ENCODE measurements at places on chromosomes 7 and 10.

GRCh38 chr10:121845044-121845784, 82.6 kb downstream of the ATE1 start:
- no peak for DNase-seq

DNA sequence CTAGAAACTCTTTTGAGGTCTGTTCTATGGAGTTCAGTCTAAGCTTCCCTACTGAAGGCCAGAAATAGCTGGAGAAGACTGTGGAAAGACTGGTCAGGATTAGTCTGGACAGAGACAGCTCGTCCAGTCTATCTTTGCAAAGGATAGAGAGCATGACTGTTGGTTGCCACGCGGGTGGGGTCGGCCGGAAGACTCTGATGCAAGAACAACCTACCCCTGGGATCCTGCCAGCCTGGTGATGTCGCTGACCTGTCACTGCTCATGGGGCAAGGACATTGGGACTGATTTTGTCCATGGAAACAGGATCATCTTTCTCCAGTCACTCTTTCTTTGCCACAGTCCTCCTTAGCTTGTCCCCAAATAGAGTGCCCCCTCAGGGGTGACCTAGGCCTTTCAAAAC, 337.6 kb upstream of the NPSR1 start:
- no peak for DNase-seq

- no peak for DNase-seq
Observed at GRCh38 chr7:72785166-72785955, 42.6 kb downstream of the TYW1B start.

GRCh38 chr7:93921186-93921585, 349 bp upstream of the GNG11 start:
- DNase-seq, result no peak

DNA sequence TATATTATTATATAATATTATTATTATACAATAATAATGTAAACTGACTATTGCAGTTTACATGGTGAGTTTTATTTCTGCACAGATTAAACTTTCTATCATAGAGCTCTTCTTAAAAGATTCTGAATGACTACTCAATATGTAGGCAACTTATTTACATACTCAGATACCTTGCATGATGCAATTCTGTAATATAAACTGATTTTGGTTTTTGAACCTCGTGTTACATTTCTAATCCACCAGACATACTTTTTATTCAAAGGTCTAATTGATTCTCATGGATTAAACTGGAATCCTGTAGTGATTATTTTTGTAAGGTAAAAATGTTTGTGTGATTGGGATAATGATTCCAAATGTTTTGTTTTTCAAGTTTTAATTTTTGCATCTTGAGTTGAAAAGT, 19.9 kb downstream of the SLC26A4 start:
- no peak for DNase-seq

GRCh38 chr10:123633106-123633505, 33.0 kb upstream of the GPR26 start:
- DNase-seq, result no peak

DNA sequence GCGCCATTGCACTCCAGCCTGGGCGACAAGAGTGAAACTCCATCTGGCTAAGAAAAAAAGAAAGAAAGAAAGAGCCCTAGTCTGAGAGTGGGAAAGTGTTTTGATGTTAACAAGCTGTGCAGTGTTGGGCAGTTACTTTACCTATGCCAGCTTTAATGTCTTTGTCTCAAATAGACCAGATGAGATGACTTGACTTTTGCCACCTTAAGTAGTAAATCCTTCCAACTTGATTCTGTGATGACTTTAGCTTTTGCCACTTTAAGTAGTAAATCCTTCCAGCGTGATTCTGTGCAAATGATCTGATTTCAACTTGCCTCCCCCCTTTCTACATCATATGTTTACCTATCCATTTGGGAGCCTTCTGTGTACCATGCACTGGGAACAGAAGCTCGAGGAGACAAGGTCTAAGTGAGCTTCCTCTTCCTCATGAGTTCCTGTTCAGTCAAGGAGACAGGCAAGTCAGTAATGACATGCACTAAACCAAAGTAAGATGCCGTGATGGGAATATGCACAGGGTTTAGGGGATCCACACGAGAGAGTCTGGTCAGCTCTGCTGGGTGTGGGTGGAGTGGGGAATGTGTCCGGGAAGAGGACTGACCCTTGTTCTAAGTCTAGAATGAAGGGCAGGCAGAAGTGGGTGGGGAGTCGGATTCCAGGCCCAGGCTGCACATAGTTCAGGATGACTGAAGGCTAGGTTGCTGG, 17.2 kb downstream of the INPP5F start:
- DNase-seq, result no peak

Data from activated CD4-positive, alpha-beta T cell treated with anti-CD3 and anti-CD28 coated beads, Interleukin-2, amount 10 ng/mL, durations not matched to agents 7 days and 5 days (primary cell).